ENCODE measurements at places on chromosomes 4 and X. TPM values are rescaled to one million over a fixed set of nuclear protein-coding genes. Genes with fewer than 3 reads are reported as not detected.

GRCh38 chr4:19776021-19776459 lies 475.7 kb upstream of the SLIT2 start:
- no peaks in the 10 kb centered on the region for H3K36me3 ChIP-seq
- H3K27me3 ChIP-seq = no peaks in the 10 kb centered on the region
- no peak overlapping the region for H3K27ac ChIP-seq
- no peak overlapping the region for H3K4me3 ChIP-seq
- H3K4me1 ChIP-seq = no peaks in the 10 kb centered on the region
- no peak for DNase-seq

- peaks cover 3% of the 10 kb centered on the region for H3K27me3 ChIP-seq
- DNase-seq = no peak
- no peak overlapping the region for H3K4me3 ChIP-seq
- no peak overlapping the region for H3K27ac ChIP-seq
- no peaks in the 10 kb centered on the region for H3K4me1 ChIP-seq
Observed at GRCh38 chrX:9790866-9791265, 4.6 kb downstream of the SHROOM2 start.

Gene RGN
- total RNA-seq = 0.89 TPM

GRCh38 chr4:148143174-148143573 lies 299.0 kb downstream of the NR3C2 start:
- DNase-seq = no peak
- no peaks in the 10 kb centered on the region for H3K36me3 ChIP-seq
- H3K4me3 ChIP-seq = no peak overlapping the region
- H3K27ac ChIP-seq = no peak overlapping the region
- H3K27me3 ChIP-seq = no peaks in the 10 kb centered on the region
- H3K4me1 ChIP-seq = no peaks in the 10 kb centered on the region

GRCh38 chr4:118716304-118716703 lies 31.1 kb downstream of the METTL14 start:
- H3K27me3 ChIP-seq = no peaks in the 10 kb centered on the region
- H3K4me1 ChIP-seq = no peaks in the 10 kb centered on the region
- H3K36me3 ChIP-seq = no peaks in the 10 kb centered on the region
- no peak overlapping the region for H3K4me3 ChIP-seq
- H3K27ac ChIP-seq = no peak overlapping the region
- no peak for DNase-seq

- no peaks in the 10 kb centered on the region for H3K27me3 ChIP-seq
- no peak overlapping the region for H3K27ac ChIP-seq
- H3K4me1 ChIP-seq = no peaks in the 10 kb centered on the region
- no peak overlapping the region for H3K4me3 ChIP-seq
Observed at GRCh38 chr4:163528653-163529052, 34.2 kb downstream of the TMA16 start.

DNA sequence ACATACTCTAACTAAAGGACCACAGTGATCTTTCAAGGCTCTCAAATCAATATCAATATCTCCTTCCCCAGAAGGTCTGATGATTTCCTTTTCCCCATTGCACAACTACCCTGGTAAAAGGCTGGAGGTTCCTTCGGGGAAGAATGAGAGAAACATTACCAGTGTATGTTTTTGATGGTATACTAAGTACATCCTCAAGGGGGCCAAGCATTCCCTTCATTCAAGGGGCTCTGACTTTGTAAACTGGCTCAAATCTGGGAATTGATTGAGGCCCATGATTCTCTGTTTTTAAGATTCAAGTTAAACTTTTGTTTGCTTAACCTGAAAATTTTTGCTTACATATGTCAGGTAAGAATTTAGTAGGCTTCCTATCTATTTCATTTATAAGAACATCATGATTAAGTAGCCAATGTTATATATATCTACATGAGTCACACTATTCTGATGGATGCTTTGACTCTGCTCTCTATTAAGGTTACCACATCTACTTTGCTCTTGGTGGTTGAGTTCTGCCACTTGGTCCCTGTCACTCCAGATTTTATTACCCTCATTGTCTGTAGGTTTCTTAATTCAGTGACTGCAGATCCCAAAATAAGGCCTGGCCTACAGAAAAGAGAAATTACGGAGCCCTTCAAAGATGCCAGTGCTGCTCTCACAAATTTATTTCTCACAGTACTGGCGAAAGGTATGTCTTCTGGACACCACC lies 16.4 kb upstream of the GUCY1B1 start:
- no peak overlapping the region for H3K4me3 ChIP-seq
- no peak for DNase-seq
- H3K27ac ChIP-seq = no peak overlapping the region
- no peaks in the 10 kb centered on the region for H3K36me3 ChIP-seq
- H3K27me3 ChIP-seq = no peaks in the 10 kb centered on the region

Gene HSFX2
- not detected for total RNA-seq

DNA sequence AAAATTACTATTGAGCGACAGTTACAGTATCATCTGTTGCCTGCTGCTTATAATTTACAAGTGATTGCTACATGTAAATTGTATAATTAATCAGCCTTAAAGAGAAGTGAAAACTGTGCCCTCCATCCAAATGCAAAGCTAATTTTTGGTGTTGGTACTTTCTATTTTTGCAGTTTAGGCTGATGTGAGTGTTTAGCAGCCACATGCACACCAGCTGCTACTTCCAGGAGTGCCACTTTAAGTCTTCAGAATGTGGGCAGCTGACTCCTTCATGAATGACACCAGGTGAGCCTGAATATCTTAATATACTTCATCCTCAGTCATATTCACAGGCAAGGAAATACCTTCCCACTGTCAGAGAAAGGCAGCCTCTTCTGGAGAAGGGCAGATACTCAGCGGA lies 149.8 kb upstream of the RASGEF1B start:
- H3K4me1 ChIP-seq = no peaks in the 10 kb centered on the region
- H3K36me3 ChIP-seq = no peaks in the 10 kb centered on the region
- no peak overlapping the region for H3K27ac ChIP-seq

- DNase-seq = no peak
- no peaks in the 10 kb centered on the region for H3K4me1 ChIP-seq
- H3K27me3 ChIP-seq = no peaks in the 10 kb centered on the region
- no peak overlapping the region for H3K27ac ChIP-seq
- no peak overlapping the region for H3K4me3 ChIP-seq
Observed at GRCh38 chrX:17525762-17526555, 151.0 kb downstream of the NHS start.

Gene TBC1D8B
- 11.6 TPM for total RNA-seq

- H3K36me3 ChIP-seq = no peaks in the 10 kb centered on the region
- DNase-seq = no peak
- no peak overlapping the region for H3K4me3 ChIP-seq
Observed at GRCh38 chr4:100306018-100306417, 115.8 kb upstream of the DDIT4L start.

DNA sequence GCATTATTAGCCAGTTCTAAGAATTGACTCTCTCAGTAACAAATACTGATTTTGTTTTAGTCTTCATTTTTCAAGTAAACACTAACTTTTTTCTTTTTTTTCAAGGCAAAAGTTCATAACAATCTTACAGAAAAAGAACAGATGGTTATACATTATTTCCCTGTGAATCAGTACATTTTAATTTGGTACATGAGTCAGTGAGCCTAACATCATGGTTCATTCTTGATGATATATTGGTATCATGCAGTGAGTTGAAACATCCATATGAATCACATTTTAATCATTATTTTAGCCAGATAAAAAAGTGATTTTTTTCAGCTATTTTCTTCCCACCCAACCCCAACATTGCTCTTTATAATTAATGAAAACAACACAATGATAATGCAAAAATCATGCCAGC lies 184.3 kb upstream of the TACR3 start:
- no peaks in the 10 kb centered on the region for H3K36me3 ChIP-seq
- no peaks in the 10 kb centered on the region for H3K27me3 ChIP-seq
- no peaks in the 10 kb centered on the region for H3K4me1 ChIP-seq
- no peak overlapping the region for H3K4me3 ChIP-seq

GRCh38 chr4:121072224-121073003 lies at the start of gene NDNF:
Gene NDNF, minus strand, starts transcription at chr4:121072535. Its CDS starts 26,698 bp downstream, at chr4:121045837.
- H3K36me3 ChIP-seq = no peaks in the 10 kb centered on the region
- peak within 1 kb of the TSS; percentile 60 for H3K4me3 ChIP-seq
- peaks cover 4% of the 10 kb centered on the region for H3K4me1 ChIP-seq
- no peaks in the 10 kb centered on the region for H3K27me3 ChIP-seq
- peak; percentile 85 for DNase-seq
- H3K27ac ChIP-seq = peak within 1 kb of the TSS; percentile 69

Gene PAGE2
- total RNA-seq = not detected

- no peaks in the 10 kb centered on the region for H3K36me3 ChIP-seq
- H3K27me3 ChIP-seq = no peaks in the 10 kb centered on the region
- H3K4me3 ChIP-seq = no peak overlapping the region
- no peaks in the 10 kb centered on the region for H3K4me1 ChIP-seq
Observed at GRCh38 chrX:123851079-123851478, 8.8 kb upstream of the XIAP start.

GRCh38 chr4:148415500-148415899 lies 26.7 kb downstream of the NR3C2 start:
- H3K4me1 ChIP-seq = no peaks in the 10 kb centered on the region
- H3K27ac ChIP-seq = no peak overlapping the region
- H3K27me3 ChIP-seq = no peaks in the 10 kb centered on the region
- H3K4me3 ChIP-seq = no peak overlapping the region
- H3K36me3 ChIP-seq = no peaks in the 10 kb centered on the region
- DNase-seq = no peak

GRCh38 chr4:102439236-102439614 lies 61.9 kb upstream of the NFKB1 start:
- H3K36me3 ChIP-seq = no peaks in the 10 kb centered on the region
- no peak overlapping the region for H3K27ac ChIP-seq
- H3K4me1 ChIP-seq = no peaks in the 10 kb centered on the region
- DNase-seq = peak; percentile 27
- no peaks in the 10 kb centered on the region for H3K27me3 ChIP-seq

- peaks cover 15% of the 10 kb centered on the region for H3K27me3 ChIP-seq
- no peaks in the 10 kb centered on the region for H3K36me3 ChIP-seq
- H3K27ac ChIP-seq = no peak within 1 kb of the TSS
- H3K4me3 ChIP-seq = peak within 1 kb of the TSS; percentile 33
- peak; percentile 22 for DNase-seq
- peaks cover 3% of the 10 kb centered on the region for H3K4me1 ChIP-seq
Observed at GRCh38 chrX:111095974-111096895, at the start of gene PAK3. Gene PAK3, plus strand, starts transcription at chrX:111096191. Its CDS starts 26,913 bp downstream, at chrX:111123104.

DNA sequence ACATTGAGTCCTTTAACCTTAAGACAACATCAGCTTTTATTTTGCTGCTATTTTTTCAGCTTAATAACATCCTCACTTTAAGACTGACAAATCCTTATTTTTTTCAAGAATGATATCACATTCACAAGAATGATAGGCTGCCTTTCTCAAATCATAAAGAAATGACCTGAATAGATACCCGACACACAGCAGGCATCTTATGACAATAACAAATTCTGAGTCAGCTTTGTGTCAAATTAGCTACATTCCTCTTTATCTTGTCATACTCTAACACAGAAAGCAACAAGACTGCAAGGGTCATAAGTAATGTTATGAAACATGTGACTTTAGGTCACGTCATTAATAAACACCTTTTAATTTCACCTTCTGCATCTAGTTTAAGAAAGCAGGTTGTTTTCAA lies 2387.6 kb downstream of the PCDH7 start:
- no peak overlapping the region for H3K27ac ChIP-seq
- no peaks in the 10 kb centered on the region for H3K36me3 ChIP-seq
- DNase-seq = no peak
- H3K4me1 ChIP-seq = no peaks in the 10 kb centered on the region

GRCh38 chrX:1249101-1249887 lies 19.3 kb upstream of the CSF2RA start:
- peaks cover 2% of the 10 kb centered on the region for H3K27me3 ChIP-seq
- H3K4me1 ChIP-seq = no peaks in the 10 kb centered on the region
- no peaks in the 10 kb centered on the region for H3K36me3 ChIP-seq
- peak; percentile 36 for DNase-seq

Gene PCDH18
- total RNA-seq = 6.3 TPM

DNA sequence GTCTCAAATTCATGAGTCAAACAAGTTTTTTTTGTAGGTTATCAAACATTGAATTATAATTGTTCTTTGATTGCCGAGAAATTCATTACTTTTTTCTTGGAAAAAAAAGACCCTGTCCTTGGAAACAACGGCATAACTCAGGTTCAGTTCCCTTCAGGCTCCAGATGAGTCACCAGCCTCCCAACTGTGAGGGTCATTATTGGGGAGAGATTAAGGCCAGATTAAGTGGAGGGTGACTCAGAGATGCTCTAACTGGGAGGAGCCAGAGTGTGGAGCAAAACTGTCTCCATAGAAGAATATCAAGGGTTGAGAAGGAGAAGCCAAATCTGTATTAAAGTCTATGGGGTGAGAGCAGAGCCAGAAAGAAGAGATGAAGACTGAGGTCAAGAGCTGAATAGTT lies 9.6 kb downstream of the ADGRG4 start:
- H3K36me3 ChIP-seq = no peaks in the 10 kb centered on the region
- H3K4me1 ChIP-seq = no peaks in the 10 kb centered on the region
- DNase-seq = no peak
- H3K27ac ChIP-seq = no peak overlapping the region

- H3K4me3 ChIP-seq = no peak overlapping the region
- no peaks in the 10 kb centered on the region for H3K27me3 ChIP-seq
- H3K4me1 ChIP-seq = no peaks in the 10 kb centered on the region
- DNase-seq = no peak
Observed at GRCh38 chr4:103719105-103719829, 518 bp downstream of the TACR3 start.

DNA sequence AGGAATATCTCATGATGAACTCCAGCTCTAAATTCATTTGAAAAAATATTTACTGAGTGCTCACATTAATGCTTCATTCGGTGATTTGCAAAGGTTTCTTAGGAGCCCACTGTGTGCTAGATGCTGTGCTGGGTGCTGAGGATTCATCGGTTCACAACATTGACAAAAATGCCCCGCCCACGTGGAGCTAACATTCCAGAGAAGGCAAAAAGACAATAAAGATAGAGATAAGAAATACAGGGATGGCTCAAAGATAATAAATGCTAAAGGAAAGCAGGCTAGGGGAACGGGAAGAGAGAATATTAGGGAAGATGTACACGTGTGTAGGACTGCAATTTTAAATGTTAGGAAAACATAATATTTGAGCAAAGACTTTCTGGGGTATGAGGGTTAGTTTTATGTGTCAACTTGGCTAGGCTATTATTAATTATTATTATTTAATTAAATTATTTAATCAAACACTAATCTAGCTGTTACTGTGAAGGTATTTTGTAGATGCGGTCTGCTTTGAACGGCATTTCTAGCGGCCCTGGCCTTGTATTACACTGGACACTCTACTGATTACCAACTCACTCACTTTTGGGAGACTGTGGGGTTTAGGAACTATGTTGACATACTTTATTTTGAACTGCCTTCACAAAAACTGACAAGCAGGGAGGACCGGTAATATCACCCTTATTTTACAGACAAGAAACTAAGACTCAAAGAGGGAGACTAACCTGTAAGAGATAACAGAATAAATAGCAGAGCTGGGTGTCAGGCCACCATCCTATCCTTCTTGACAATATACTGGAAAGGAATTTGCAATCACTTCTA lies 61.9 kb upstream of the IRF2 start:
- H3K27ac ChIP-seq = peak overlapping the region; percentile 96
- DNase-seq = peak; percentile 29
- H3K4me1 ChIP-seq = no peaks in the 10 kb centered on the region

Gene SMIM20
- total RNA-seq = 37.4 TPM

All from colonic mucosa (tissue), 4 donors.